ENCODE measurements at places on chromosomes 2 and 18.
A peak's percentile ranks its signal among the peaks of the same experiment; 100 is the strongest.

GRCh38 chr18:31273812-31274527 lies 44.0 kb upstream of the DSG1 start:
- no peak for DNase-seq

GRCh38 chr2:56183643-56184499 lies at the start of gene CCDC85A:
Gene CCDC85A, plus strand, starts transcription at chr2:56183990. Its CDS starts 635 bp downstream, at chr2:56184625.
- peak; percentile 90 for DNase-seq

GRCh38 chr18:58668211-58668610 lies 3.1 kb upstream of the MALT1 start:
- DNase-seq: no peak

DNA sequence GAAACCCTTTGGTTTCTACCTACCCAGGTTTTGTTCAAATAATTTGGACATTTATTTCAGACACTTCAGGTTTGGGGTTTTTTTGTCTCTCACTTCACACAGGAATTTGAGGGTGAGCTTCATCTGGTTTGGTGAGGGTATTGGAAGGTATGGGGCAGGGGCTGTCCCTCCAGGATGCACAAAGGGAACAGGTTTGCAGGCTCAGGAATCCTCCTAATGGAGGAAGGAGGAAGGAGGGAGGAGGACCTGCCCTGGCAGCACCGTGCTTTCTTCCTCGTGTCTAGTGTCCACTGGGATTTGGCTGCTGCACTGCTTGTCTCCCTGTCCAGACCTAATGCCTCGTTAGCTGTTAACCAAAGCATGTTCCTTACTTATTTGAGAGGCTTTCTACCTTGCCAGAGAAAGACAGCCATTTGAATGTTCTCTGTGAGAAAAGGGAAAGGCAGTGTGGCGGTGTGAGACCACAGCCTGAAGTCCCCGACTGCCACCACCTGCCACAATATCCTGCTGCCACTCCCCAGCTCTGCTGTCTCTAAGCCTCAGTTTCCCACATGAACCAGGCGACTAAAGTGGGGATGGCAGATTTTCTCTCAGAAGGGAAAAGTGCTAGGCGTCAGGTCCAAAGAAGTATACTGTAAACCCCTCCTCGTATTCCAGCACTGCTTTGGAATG lies 2.2 kb upstream of the SLC4A5 start:
- DNase-seq: no peak

DNA sequence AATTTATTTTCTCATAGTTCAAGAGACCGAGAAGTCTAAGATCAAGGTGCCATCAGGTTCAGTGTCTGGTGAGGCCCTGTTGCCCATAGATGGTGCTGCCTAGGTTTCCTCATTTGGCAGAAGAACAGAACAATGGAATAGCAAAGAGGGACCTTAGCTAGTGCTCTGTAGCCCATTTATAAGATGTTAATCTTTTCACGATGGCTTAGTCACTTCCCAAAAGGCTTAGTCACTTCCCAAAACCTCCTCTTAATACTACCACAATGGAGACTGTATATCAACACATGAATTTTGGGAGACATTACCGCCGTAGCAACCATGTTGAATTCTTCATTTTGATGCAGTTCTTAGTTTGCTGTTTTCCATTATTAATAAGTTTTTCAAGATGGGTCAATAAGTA lies 246.3 kb upstream of the NRP2 start:
- no peak for DNase-seq

DNA sequence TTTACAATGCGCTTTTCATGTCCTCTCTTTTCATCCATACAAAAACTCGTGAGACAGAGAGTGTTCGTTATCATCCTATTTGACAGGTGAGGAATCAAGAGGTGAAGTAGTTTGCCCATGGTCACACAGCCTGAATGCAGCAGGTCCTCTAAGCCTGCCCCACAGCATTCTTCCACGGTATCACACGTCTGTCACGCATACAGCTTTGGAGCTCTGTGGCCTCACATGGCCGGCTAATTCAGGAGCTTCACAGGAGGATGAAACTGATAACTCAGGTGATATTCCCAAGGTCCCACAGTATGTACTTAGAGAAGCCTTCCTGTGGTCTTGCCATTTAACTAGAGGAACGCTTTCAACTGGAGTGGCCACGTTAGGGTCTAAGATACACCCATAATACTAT lies 59.0 kb downstream of the MYO5B start:
- DNase-seq: no peak

DNA sequence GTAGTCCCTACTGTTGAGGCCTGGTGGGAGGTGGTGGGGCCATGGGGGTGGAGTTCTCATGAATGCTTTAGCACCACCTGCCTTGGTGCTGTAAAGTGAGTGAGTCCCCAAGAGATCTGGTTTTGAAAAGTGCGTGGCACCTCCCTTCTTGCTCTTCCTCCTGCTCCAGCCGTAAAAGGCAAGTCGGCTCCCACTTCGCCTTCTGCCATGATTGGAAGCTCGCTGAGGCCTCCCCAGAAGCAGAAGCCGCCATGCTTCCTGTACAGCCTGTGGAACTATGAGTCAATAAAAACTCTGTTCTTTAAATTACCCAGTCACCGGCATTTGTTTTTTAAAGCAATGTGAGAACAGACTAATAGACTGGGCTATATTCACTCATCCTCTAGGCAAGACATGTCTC lies 141.3 kb upstream of the ALKAL2 start:
- no peak for DNase-seq

Measured in myocyte (in vitro differentiated cells).